ENCODE measurements at places on chromosomes 6 and 20.

GRCh38 chr6:33772902-33773472 is 15.9 kb downstream of the LEMD2 start:
- H3K36me3 ChIP-seq = peaks cover 16% of the 10 kb centered on the region
- peaks cover 19% of the 10 kb centered on the region for H3K4me1 ChIP-seq
- H3K4me3 ChIP-seq = no peak overlapping the region

DNA sequence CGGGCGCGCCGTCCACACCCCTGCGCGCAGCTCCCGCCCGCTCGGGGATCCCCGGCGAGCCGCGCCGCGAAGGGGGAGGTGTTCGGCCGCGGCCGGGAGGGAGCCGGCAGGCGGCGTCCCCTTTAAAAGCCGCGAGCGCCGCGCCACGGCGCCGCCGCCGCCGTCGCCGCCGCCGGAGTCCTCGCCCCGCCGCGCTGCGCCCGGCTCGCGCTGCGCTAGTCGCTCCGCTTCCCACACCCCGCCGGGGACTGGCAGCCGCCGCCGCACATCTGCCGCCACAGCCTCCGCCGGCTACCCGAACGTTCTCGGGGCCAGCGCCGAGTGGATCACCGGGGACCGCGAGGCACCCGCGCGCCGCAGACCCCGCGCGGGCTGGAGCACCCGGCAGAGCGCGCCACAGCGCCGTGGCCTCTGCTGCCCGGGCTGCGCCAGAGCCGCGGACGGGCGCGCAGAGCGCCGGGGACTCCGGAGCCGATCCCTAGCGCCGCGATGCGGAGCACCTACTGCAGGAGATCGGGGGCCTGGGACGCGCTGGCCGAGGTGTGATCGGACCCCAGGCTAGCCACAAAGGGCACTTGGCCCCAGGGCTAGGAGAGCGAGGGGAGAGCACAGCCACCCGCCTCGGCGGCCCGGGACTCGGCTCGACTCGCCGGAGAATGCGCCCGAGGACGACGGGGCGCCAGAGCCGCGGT is at the start of gene BMP2:
BMP2 (plus strand) TSS at position 151 of the 692 bp plus-strand sequence. CDS start 2,441 bp downstream, outside the sequence.
- H3K4me3 ChIP-seq = no peak within 1 kb of the TSS
- DNase-seq = no peak
- no peaks in the 10 kb centered on the region for H3K4me1 ChIP-seq
- no peaks in the 10 kb centered on the region for H3K36me3 ChIP-seq

DNA sequence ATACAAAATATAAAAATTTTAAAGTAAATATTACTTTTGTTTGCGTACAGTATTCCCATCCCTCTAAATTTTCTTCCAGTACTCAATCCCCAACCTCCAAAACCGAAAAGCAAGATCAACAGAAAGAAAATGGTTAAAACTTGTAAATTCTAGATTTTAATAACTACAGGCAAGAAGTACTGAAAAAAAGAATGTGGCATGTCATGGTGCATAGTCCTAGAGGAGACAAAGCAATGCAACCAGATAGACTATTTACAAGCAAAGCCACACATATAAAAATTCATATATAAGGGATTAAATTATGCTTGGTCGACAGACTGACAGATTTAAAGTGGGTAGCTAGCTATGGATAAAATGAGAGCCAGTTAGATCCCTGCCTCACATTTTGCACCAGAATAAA is 56.5 kb upstream of the HFE start:
- no peaks in the 10 kb centered on the region for H3K36me3 ChIP-seq
- peak overlapping the region; percentile 81 for H3K4me3 ChIP-seq
- peaks cover 50% of the 10 kb centered on the region for H3K4me1 ChIP-seq
- no peaks in the 10 kb centered on the region for H3K27me3 ChIP-seq

DNA sequence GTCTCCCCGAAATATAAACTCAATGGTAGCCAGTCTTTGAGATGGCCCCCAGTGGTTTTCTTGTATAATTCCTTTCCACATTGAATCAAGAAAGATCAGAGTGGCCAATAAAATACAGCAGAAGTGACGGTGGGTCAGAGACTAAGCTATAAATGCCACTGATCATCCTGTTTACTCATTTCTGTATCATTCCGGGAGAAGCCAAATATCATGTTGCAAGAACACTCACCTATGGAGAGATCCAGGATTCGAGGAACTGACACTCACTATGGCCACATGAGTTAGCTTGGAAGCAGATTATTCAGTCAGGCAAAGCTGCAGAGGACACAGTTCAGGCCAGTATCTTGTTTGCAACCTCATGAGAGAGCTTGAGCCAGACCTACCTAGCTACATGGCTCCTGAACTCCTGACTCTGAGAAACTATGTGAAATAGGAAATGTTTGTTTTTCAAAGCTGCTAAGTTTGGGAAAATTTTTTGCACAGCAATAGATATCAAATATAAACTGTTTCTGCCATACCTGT is 132.4 kb upstream of the ADGRF1 start:
- H3K27ac ChIP-seq = peak overlapping the region; percentile 65
- no peak for DNase-seq
- H3K27me3 ChIP-seq = no peaks in the 10 kb centered on the region
- H3K4me1 ChIP-seq = peaks cover 46% of the 10 kb centered on the region
